ENCODE measurements at places on chromosomes 7 and 10.

DNA sequence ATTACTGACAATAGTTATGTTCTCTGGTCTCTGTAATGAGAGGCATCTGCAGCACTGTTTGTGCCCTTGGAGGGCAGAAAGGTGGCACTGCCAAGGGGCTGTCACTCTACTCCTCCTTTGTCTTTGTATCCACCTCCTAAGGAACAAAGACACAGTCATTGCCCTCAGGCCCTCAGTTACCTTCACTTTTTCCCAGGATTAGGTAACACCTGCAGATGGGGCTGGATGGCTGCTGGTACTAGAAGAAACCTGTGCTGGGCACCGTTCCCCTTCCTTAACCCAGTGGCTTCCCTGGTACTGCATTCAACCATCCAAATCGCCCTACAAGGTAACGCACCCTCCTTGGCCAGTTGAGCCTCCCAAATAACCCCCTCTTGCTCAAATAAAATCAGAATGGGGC lies 246.9 kb upstream of the NEBL start:
- DNase-seq, result no peak

DNA sequence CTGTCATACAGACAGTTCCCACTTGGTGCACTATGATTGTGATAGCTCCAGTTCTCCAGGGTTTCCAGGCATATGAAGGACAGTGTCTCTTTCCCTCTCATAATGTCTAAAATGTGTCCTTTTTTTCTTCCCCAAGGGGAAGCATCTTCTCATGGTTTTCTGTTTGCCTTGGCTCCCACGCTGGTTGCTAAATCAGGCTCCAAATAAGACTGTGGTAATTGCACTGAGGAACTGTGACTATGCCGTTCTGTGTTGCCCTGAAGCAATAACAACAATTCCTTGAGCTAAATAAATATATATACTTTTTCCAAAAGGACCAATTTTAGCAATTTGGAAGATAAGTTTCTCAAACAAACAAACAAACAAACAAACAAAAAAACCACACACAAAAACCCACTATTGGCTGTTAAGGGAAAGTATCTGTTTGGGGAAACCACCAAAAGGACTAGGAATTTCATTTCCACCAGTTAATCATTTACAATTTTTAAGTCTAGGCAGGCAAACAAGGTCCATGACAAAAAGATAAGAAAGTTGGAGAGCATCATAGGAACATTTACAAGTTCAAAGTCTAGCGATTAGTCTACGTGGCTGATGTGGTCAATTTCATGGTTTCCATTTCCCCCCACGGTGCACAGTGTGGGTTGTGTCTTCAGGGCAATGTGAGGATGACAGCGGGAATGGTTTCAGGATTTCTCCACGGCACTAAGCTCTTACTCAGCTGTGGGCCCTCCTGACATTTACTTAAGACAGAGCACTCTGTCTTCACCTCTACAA lies 62.4 kb downstream of the THNSL1 start:
- DNase-seq, result peak; percentile 73

- no peak for DNase-seq
These were observed 33.1 kb downstream of the ZMIZ1 start for GRCh38 chr10:79101560-79102497.

GRCh38 chr10:53702489-53702888 lies 929.9 kb upstream of the MBL2 start:
- DNase-seq, result no peak

DNA sequence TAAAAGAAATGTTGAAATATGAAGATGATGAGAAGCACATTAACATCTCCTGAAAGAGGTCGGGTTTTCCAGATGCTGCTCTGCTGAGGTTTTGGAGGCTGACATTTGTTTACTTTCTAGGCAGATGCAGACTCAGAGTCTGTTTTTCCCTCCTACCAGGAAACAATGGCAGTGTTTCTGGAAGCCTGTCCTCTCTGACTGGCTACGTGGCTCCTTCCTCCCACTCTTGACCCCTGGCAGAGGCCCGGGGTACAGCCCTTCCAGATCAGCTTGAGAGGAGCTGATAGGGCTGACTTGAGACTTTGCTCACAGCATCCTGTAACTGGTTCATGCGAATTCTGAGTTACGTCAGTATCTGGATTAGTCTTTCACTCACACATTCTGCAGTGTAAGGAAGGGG lies 41.1 kb upstream of the IL15RA start:
- DNase-seq, result no peak

DNA sequence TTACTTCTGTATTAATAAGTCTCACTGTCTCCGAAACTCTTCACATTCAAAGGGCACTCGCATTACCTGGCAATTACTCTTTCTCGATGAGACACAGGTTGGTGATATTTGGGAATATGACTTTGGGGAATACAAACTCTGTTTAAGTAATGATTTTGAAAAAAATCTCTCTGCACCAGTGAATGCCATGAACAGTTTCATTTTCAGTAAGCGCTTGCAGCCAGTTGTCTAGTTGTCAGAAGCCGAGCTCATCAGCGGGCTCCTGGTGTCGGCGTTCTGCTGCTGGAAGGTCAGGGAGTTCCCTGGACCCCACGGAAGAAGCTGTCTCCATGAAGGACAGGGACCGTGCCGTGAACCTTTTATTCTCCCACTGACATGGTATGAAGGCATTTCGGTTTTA lies 57.7 kb downstream of the PTPRE start:
- DNase-seq, result peak; percentile 31

All from left lobe of liver (tissue), 2 donors.